Left forelimb (tissue), 1 donor: ENCODE measurements at places on chromosomes 7 and 10.

DNA sequence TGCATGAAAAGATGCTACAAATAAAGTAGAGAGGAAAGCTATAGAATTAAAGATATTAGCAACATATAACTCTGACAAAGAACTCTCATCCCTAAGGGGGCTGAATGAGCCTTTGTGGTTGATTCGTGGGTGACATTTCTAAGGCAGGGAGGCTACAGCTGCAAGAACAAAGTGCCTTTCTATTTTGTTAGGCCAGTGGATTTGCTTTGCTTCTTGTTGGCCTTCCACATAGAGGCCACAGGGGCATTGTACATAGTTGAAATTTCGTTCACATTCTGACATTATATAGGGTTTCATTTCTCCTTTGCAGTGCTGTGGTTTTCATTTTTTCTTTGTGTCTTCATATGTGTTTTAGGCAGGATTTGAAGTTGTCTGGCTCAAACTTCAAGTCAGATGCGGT is 819.2 kb upstream of the C7orf33 start:
- DNase-seq, result no peak

DNA sequence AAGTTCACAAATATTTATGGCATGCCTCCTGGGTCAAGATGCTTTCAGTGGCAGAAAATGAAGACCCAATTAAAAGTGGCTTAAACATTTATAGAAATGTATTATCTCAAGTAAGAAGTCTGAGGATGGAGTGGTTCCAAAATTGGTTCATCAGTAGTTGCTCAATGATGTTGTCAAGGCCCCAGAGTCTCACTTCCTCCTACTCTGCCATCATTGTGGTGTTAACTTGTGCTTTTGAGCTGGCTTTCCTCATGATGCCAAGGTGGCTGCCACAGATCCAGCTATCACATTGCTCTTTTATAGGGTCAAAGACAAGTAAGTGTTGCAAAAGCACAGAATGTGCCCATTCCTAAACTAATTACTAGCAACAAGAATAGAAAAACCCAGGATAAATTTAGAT is 404.6 kb upstream of the NRP1 start:
- no peak for DNase-seq

- DNase-seq, result no peak
These were observed 228.4 kb upstream of the TAC1 start for GRCh38 chr7:97503367-97504094.

DNA sequence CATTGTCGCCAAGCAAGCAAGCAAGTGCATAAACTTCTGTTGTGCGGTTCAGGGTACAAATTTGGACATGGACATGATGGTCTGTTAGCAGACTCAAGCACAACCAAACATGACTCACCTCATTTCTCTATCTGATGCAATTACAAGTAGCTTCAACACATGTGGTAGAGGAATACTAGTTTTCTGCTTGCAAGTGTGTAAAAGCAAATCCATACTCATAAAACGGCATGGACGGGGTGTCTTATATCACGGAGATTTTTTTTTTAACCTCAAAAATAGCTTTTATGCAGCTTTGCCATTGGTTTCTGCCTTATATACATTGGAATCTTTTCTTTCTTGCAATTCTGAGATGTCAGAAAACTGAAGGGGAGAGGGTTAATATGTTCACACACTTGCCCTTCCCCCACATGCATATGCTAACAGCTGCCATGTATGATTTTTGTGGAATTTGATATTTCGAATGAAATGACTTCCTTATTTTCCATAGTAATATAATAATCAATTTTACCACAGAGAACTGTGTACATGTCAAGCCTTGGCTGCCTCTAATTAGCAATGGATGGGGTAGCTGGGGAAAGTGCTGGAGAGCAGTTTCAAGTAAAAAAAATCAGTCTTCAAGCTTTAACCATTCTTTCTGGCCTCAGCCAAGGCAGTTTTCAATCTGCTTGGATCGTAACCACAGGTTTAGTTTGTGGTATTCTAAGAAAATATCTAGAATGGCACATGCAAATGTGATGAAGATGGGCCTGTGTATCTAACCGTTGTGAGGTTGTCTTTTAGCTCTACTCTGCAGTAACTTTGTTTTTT is 106.0 kb upstream of the PDCD4 start:
- DNase-seq, result no peak

GRCh38 chr10:126479280-126479895 is 91.1 kb upstream of the ADAM12 start:
- DNase-seq, result no peak

DNA sequence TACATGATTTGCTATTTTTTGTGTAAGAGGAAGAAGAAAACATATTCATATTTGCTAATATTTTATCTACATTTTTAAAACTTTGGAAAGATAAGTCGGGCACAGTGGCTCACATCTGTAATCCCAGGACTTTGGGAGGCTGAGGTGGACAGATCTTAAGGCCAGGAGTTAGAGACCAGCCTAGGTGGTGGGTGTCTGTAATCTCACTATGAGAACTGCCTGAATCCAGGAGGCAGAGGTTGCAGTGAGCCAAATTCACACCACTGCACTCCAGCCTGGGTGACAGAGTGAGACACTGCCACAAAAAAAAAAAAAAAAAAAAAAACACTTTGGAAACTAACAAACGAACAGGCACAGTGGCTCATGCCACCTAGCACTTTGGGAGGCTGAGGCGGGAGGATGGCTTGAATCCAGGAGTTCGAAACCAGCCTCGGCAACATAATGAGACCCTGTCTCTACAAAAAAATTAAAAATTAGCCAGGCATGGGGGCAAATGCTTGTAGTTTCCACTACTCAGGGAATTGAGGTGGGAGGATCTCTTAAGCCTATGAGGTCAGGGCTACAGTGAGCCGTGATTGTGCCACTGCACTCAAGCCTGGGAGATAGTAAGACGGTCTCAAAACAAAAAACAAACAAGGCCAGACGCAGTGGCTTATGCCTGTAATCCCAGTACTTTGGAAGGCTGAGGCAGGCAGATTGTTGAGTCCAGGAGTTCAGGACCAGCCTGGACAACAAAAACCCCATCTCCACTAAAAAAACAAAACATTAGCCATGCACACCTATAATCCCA is 25.6 kb downstream of the HERC4 start:
- no peak for DNase-seq

DNA sequence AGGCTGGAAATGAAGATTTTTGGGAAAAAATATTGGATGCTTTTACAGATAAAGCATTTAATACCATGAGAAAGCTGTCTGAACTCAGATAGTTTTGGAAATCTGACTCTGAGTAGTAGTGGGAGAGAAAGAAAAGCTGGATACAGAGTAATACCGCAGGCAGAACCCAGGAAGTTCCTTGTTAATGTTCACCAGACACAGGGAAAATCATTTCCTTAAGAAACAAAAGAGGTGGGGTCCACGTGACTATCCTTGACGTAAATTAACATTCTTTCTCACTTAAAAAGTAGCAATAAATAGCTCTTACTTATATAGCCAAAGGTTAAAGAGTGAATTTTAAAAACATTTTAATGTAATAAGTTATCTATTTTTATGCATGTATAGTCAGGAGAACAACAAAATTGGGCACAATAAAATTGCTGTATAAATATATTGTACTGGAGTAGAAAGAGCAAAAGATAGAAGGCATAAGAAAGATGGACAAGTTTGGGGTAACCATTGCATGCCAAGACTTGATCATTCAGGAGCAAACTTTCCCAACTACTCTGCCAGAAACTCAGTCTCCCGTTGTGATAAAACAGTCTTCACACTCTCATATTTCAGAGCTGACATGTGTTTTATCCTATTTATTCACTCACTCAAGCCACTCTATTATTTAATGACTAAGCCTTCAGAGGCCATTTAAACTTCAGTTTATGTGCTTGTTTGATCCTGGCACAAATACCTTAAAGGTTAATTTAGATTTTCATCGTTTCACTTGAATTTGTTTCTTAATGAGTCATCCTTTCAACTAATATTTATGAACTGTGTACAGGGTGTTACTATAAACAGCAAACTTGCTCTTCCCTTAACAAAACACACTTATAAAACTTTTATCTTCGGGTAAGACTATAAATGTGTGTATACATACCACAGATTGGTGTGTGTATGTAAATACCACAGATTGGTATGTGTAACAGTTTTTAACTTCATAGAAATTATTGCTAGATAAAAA is 143.1 kb downstream of the GNAI1 start:
- no peak for DNase-seq
